ENCODE measurements at places on chromosomes 6 and 20. TPM values are rescaled to one million over a fixed set of nuclear protein-coding genes. Genes with fewer than 3 reads are reported as not detected.

Gene ITCH
- 28.8 TPM for total RNA-seq

Gene TDRD6
- total RNA-seq: not detected

Gene ZNF831
- not detected for total RNA-seq

Gene ARMH2
- not detected for total RNA-seq

Gene FAM83B
- total RNA-seq: not detected

Gene LY6G6F
- total RNA-seq: not detected

Gene SPO11
- total RNA-seq: not detected

Gene DLK2
- total RNA-seq: 7.0 TPM

Gene SRMS
- total RNA-seq: 0.16 TPM

Gene HTR1E
- total RNA-seq: not detected

Gene GSTA2
- not detected for total RNA-seq

Gene SLC22A2
- total RNA-seq: 0.15 TPM

Gene NKAPL
- total RNA-seq: not detected

Gene PTK6
- 3.1 TPM for total RNA-seq

Gene MACROD2
- 0.43 TPM for total RNA-seq

Gene PRICKLE4
- 0.64 TPM for total RNA-seq

Gene HRH3
- total RNA-seq: not detected

Gene VPS52
- 17.1 TPM for total RNA-seq

Gene PI16
- not detected for total RNA-seq

Gene GSTA1
- not detected for total RNA-seq

Gene IGF2R
- 32.3 TPM for total RNA-seq

Gene TMEM244
- total RNA-seq: not detected

Gene GPR6
- total RNA-seq: not detected

Gene TBXT
- not detected for total RNA-seq

Gene PTCRA
- not detected for total RNA-seq

Gene PRR18
- total RNA-seq: 0.06 TPM

Gene MROH8
- total RNA-seq: 1.2 TPM

Gene CALHM6
- total RNA-seq: not detected

Gene CTAGE9
- not detected for total RNA-seq

Gene JARID2
- 11.9 TPM for total RNA-seq

Gene ZNF343
- 12.0 TPM for total RNA-seq

Gene SLC22A7
- not detected for total RNA-seq

Gene GRM1
- total RNA-seq: not detected
